Activated naive CD8-positive, alpha-beta T cell treated with anti-CD3 and anti-CD28 coated beads, Interleukin-2, amount 50 U/mL, for 24 hours (primary cell): ENCODE measurements at places on chromosomes 2 and 18.
A peak's percentile ranks its signal among the peaks of the same experiment; 100 is the strongest.

DNA sequence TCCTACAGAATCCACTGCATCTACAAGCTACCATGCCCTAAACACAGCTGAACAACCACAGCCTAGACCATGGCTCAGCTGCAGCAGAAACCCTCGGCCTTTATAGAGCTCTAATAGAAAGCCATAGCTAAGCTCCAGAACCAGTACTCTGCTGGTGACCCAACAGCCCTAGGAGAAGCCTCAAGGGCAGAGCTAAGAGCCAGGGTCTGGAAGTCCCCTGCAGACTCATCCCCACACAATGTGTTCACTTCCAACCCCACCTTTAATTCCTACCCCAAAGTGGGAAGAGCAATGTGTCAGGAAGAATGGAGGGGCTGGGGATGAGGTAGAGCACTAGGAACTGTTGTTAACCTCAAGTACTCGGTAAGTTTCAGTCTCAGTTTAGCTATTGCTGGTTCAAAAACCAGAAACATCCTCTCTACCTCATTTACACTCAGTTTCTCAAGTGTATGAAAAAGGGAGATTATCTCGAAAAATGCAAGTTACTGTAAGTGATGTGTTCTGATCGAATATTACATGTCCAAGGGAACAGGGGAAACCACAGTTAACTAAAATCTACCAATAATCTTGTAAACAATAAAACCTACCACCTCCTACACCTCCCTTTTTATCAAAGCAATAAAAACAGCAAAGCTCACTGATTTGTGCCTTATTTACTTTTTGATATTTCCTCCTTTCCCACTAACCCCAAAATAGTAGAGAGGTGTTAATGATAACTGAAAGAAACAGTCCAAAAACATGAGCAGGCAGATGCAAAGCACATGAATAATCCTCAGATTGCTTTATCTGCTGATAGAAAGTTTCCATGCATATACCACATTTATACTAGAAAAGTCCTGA lies 36.2 kb downstream of the THADA start:
- peak overlapping the region; percentile 80 for H3K27ac ChIP-seq
- peaks cover 40% of the 10 kb centered on the region for H3K36me3 ChIP-seq
- no peaks in the 10 kb centered on the region for H3K27me3 ChIP-seq
- H3K4me3 ChIP-seq, result peak overlapping the region; percentile 29
- DNase-seq, result no peak
- peaks cover 33% of the 10 kb centered on the region for H3K4me1 ChIP-seq

- DNase-seq, result no peak
- peaks cover 36% of the 10 kb centered on the region for H3K36me3 ChIP-seq
- peak overlapping the region; percentile 98 for H3K27ac ChIP-seq
- H3K4me3 ChIP-seq, result peak overlapping the region; percentile 92
Observed at GRCh38 chr18:74595431-74595830, 2.2 kb upstream of the ZNF407 start.

DNA sequence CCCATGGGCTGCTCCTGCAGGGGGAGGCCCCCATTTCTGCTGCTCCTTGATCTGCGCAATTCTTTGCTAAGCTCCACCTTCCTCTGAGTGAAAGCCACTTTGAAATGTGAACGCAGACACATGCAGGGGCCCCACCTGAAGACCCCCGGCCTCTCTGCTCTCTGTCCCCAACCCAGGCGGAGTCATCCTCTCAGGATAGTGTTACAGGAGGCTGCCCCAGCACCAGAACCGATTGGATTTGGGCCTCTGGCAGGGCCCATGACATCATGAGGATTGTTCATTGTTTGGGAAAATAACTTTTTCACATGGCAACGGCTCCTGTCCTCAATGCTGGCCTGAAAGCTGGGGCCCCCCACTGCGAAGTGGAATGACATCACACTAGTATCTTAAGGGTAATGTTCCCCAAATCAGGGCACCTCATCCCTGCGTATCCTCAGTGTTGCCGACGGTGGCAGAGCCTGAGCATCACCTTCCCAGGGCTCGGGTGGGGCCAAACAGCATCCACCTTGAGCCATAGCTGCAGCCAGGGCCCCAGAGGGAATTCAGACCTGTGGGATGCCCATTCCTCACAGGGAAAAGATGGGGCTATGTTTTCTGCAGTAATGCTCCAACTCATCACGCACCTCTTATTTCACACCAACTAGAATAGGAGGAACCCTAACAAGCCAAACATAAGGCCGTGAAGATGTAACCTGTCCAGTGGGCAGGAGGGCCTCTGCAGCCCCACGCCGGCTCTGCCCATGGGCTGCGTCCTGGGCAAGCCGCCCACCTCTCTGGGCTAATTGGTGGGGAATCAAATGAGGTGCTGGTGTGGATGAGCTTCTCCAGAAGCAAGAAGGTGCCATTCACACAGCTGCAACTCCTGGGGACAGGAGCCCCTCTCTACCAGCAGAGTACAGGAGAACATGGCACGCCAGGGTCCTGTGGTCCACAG lies 2.7 kb upstream of the ERFE start:
- H3K27ac ChIP-seq, result no peak overlapping the region
- no peaks in the 10 kb centered on the region for H3K36me3 ChIP-seq
- no peak overlapping the region for H3K4me3 ChIP-seq
- no peak for DNase-seq

DNA sequence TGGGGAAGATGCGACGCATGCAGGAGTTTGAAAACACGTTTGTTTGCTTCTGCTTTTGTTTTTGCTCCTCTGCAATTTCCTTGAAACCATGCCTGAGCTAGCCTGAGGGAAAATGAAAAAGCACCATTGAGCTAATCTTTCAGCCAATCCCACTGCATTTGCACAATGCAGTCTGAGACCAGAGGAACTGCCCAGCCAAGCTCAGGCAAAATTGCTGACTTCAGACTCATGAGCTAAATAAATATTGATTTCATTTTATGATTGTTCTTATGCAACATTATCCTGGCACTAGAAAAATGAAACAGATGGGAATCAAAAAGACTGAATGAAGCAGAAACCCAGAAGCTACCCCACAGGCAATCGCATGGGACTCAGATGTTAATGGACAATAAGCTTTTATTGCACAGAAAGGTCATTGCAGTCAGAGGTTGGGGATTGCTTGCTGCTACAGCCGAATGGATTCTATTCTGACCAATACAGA lies 37.0 kb downstream of the TPRKB start:
- no peaks in the 10 kb centered on the region for H3K4me1 ChIP-seq
- no peak overlapping the region for H3K4me3 ChIP-seq
- no peaks in the 10 kb centered on the region for H3K36me3 ChIP-seq
- H3K27ac ChIP-seq, result no peak overlapping the region

GRCh38 chr2:207083361-207084110 lies 82.2 kb downstream of the KLF7 start:
- H3K4me3 ChIP-seq, result no peak overlapping the region
- no peak overlapping the region for H3K27ac ChIP-seq
- peaks cover 9% of the 10 kb centered on the region for H3K4me1 ChIP-seq
- no peaks in the 10 kb centered on the region for H3K27me3 ChIP-seq
- peaks cover 39% of the 10 kb centered on the region for H3K36me3 ChIP-seq
- no peak for DNase-seq

GRCh38 chr18:44541159-44541558 lies 139.5 kb upstream of the SETBP1 start:
- no peak for DNase-seq
- no peaks in the 10 kb centered on the region for H3K27me3 ChIP-seq
- no peaks in the 10 kb centered on the region for H3K36me3 ChIP-seq
- no peak overlapping the region for H3K4me3 ChIP-seq
- no peak overlapping the region for H3K27ac ChIP-seq

DNA sequence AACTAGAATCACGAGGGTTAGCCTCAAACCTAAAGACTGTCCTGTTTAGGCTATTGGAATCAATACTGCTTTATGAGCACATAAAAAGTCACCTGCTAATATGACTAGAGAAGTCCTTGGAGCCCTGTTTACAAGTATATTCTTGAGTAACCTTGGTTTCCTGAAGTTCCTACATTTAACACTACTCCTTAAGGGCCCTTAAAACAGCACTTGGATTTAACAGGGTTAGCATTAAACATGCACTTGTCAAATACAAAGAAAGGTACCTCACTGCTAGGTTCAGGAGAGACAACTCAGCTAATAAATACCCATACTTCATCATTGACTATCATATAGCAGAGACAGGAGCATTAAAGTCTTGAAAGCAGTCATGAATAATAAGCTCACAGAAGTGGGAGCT lies 96.7 kb downstream of the SLC5A7 start:
- no peaks in the 10 kb centered on the region for H3K36me3 ChIP-seq
- H3K27me3 ChIP-seq, result no peaks in the 10 kb centered on the region
- DNase-seq, result no peak
- H3K27ac ChIP-seq, result no peak overlapping the region
- H3K4me1 ChIP-seq, result no peaks in the 10 kb centered on the region
- H3K4me3 ChIP-seq, result no peak overlapping the region

GRCh38 chr2:55732854-55733253 lies 39.2 kb upstream of the PNPT1 start:
- H3K36me3 ChIP-seq, result no peaks in the 10 kb centered on the region
- H3K27me3 ChIP-seq, result no peaks in the 10 kb centered on the region
- H3K4me3 ChIP-seq, result no peak overlapping the region
- no peak overlapping the region for H3K27ac ChIP-seq

DNA sequence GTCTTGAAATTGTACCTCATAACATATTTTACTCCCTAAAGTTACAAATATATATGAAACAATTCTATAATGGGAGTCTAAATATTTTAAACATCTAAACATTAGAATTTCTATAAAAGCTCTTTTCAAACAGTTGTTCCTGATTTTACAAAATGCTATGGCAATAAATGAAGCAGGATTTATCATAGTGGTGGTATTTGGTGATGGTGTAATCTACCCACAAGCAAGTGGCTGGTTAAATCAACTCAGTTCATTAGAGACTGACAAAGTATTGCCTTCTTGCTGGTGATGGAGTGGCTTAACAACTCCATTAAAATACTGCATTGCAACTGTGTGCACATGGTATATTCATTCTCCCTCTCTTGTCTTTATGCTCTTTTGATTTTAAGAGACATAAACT lies 138.9 kb downstream of the PMAIP1 start:
- H3K27me3 ChIP-seq, result peaks cover 5% of the 10 kb centered on the region
- no peaks in the 10 kb centered on the region for H3K4me1 ChIP-seq
- no peak for DNase-seq
- H3K4me3 ChIP-seq, result no peak overlapping the region

DNA sequence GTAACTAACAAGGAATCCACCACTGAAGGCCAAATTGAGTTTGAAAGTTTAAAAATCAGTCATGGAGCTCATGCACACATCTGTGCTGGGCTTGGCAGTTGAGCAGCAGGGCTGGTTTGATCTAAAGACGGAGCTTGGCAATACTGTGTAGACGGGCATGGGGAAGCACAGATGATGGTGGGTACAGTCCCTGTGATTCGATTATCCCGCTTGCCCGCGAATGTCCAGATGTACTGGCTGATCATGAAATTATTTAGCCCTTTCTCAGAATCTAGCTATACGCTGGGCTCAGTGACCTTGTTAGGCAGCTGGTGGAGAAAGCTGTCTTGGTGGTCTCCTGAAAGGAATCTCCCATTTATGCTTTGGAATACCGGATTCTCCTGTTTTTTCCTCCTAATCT lies 74.8 kb upstream of the SOX11 start:
- H3K36me3 ChIP-seq, result no peaks in the 10 kb centered on the region
- no peak overlapping the region for H3K4me3 ChIP-seq
- H3K4me1 ChIP-seq, result no peaks in the 10 kb centered on the region
- no peaks in the 10 kb centered on the region for H3K27me3 ChIP-seq

DNA sequence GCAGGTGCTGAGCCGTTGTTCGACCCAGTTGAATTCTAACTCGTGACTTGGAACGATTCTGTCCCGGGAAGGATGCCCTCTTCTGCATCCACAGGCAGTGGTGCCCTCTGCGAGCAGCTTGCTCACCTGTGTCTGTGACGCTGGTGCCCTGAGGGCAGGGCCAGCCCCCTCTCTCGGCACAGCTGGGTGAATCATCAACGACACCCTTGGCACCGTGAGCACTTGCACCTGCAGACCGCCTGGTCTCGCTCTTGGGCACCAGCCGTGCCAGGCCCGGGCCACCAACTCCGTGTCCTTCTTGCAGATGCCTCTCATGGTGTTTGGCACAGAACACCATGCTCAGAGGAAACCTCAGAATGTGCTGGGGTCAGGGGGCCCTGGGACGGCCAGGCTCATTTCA lies 75.0 kb downstream of the SLC66A2 start:
- H3K36me3 ChIP-seq, result no peaks in the 10 kb centered on the region
- no peak overlapping the region for H3K27ac ChIP-seq
- no peak for DNase-seq
- no peak overlapping the region for H3K4me3 ChIP-seq

DNA sequence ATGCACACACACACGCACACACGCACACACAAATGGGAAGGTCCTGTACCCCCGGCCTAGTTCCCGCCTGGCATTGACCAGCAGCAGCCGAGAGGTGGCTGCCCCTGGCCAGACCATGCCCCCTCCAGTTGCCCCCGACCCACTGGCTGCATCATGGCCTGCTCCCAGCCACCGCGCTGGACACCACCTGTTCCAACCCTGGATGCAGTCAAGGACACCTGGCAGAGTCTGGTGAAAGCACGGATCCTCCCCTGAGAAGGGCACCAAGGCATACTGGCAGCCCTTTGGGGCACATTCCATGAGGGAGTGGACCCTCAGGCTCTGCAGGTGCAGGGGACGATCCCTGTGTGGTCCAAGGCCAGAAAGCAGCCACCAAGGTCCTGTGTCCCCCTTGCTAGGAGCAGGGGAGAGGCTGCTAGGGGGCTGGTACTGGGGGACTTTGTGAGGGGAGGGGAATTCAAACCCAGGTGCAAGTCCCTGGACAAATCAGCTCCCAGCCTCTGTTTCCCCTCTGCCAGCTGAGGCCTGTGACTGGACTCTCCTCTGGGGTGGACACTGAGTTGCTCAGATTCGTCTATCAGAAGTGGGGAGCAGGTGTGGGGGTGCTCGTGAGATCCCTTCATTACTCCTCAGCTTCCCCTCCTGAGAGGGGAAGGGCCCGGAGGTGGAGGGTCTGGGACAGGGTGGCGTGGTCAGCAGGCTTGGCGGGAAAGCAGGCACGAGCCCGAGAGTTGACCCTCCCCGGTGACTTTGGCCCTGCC lies 3.5 kb downstream of the ESPNL start:
- DNase-seq, result no peak
- H3K27me3 ChIP-seq, result no peaks in the 10 kb centered on the region
- no peak overlapping the region for H3K27ac ChIP-seq
- H3K4me3 ChIP-seq, result no peak overlapping the region
- peaks cover 13% of the 10 kb centered on the region for H3K4me1 ChIP-seq
